ENCODE measurements at places on chromosomes 5 and 9.

DNA sequence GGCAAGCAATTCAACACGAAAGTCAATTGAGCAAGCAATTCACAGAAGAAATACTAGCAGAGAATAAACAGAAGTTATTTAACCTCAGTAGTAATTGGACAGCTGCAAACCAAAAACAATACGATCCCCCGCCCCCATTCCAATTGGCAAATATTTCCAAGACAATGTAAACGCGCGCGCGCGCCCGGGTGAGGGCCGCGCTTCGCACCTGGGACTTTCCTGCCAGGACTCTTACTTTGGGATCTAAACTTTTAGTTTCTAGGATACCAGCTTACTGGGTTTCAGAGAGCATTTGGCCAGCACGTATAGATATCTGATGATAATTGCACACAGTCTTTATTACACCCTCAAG is 8.6 kb downstream of the RUFY1 start:
- DNase-seq, result peak; percentile 51

DNA sequence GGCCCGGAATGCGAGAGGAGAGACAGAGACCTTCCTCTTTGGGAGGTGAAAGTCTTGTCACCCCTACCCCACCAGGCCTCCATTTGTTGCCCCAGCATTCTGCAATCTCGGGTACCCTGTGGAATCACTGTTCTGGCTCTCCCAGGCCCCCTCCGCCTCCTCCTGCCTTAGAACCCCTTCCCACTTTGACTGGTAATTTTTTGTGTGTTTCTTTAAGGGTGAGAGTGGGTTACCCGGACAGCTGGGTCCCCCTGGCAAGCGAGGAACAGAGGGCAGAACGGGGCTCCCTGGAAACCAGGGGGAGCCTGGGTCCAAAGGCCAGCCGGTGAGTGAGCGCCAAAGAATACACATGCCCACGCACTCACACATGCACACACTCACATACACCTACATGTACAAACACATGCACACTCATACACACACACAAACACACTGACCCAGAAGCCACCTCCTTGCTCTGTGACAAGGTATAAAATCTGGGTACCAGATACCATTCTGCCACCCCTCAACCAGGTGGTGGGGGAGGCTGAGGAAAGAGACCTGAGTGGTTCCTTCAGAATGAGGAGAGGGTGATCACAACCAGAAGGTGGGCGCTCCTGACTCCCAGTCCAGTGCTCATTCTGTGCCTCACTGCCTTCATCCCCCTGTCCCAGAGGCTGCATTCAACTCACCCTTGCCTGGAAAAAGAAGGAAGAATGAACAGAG is 30.9 kb upstream of the ORM1 start:
- DNase-seq, result no peak

- no peak for DNase-seq
Observed at GRCh38 chr5:180382926-180383325, 29.8 kb upstream of the GFPT2 start.

DNA sequence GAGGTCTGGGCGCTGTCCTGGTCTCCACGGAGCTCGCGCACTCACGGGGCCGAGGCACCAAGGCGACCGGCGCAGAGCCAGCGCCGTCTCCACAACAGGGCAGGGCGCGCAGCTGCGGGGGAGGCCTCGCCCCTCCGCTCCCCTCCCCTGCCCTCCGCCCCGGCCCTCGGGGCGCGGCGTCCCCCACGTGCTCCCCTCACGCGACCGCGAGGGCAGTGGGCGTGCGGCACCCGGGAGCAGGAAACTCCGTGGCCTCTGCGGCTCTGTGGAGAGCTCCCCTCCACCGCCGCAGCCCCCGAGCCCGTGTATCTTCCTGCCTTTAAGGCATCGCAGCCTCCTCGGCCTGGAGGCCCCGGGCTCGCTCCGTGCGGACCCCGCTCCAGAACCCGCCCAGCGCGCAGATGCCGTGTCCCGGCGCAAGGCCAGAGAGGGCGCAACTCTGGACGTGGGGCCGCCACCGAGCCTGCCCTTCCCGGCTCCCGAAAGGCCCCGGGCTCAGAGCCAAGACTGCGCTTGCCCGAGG is 708 bp upstream of the TUBB4B start:
- DNase-seq, result no peak

DNA sequence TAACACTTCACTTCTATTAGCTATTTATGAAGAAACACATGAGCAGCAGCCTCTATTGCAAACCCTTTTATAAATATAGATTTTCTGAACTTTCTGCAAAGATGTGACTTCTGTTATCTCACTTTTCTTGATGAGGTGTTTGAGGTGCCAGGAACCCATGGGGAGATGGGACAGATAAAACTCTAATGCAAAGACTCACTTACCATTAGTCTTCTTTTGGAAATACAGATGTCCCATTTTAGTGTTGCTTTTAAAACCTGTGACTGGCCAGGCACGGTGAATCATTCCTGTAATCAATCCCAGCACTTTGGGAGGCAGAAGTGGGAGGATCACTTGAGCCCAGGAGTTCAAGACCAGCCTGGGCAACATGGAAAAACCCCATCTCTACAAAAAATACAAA is 171.3 kb upstream of the GAS1 start:
- no peak for DNase-seq

DNA sequence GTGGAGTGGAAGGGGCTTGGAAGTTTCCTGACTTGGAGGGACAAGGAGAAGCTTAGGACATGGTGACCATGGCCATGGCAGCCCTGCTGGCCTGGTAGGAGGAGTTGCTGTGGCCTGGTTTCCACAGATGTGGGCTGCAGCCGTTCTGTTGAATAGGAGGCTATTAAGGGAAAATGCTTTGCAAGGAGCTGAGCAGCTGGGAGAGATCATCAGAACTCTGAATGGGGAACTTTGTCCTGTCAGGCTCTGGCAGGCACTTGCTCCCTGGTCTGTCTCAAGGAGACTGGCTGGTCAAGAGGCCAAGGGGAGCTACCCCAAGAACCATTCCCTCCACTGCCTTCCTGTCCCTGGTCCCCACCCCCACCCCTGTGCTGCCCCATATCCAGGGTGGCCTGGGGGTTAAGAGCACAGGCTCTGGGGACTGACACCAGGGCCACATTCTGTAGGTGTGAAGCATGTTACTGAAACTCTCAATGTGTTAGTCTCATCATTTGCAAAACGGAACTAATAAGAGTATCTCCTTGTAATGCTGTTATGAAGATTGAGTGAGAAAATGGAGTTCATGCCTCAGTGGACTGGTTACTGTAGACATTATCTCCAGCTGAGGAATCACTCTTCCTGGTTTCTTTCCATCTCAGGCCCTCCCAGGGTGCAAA is 84.0 kb upstream of the ARAP3 start:
- DNase-seq, result no peak

- DNase-seq, result no peak
Observed at GRCh38 chr9:2281031-2281802, 266.1 kb downstream of the SMARCA2 start.

- DNase-seq, result no peak
Observed at GRCh38 chr9:135288054-135288453, 191.5 kb upstream of the PPP1R26 start.

- no peak for DNase-seq
Observed at GRCh38 chr9:137138058-137138721, 764 bp upstream of the GRIN1 start.

GRCh38 chr9:137552022-137552768 is 516 bp downstream of the MRPL41 start:
- no peak for DNase-seq

GRCh38 chr9:119768266-119768665 is 399.0 kb upstream of the BRINP1 start:
- DNase-seq, result no peak

DNA sequence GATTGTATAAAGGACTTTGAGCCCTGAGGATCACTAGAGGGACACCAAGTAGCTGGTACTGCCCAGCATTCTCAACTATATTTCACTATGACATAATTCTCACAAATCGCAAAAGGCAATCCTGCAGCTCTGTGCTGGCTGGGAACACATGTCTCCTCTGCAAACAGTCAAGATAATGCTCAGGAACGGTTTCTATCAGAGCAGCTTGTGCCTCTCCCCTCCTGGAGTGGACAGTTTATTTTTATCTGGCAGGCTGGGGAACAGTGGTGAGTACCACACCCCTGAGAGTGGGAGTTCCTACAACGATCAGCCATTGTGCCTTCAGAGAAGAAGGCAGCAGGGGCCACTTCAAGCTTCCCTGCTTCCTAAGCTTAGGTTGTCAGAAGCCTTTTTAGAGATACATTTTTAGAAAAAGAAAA is 65.8 kb downstream of the ERAP1 start:
- DNase-seq, result no peak

GRCh38 chr5:132825033-132825833 is 5.2 kb downstream of the SHROOM1 start:
- DNase-seq, result peak; percentile 47

DNA sequence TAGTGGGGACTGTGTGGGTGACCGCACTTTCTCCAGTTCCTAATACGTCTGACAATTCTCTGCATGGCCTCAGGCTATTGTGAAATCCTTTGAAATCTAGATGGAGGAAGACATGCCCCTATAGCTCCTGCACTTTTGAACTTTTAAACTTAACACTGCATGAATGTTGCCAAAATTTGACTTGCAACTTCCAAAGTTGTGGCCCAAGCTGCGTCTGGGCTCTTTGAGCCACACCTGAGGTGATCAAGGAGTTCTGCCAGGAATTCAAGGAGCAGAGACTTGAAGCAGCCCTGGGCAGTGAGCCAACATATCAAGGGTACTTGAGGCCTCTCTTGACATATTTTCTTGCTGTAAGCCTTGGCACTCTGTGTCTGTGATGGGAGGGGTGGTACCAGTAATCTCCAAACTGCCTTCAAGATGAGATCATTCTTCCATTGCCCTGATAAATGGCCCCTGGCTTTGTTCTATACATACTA is 1336.1 kb upstream of the CDH9 start:
- DNase-seq, result no peak

DNA sequence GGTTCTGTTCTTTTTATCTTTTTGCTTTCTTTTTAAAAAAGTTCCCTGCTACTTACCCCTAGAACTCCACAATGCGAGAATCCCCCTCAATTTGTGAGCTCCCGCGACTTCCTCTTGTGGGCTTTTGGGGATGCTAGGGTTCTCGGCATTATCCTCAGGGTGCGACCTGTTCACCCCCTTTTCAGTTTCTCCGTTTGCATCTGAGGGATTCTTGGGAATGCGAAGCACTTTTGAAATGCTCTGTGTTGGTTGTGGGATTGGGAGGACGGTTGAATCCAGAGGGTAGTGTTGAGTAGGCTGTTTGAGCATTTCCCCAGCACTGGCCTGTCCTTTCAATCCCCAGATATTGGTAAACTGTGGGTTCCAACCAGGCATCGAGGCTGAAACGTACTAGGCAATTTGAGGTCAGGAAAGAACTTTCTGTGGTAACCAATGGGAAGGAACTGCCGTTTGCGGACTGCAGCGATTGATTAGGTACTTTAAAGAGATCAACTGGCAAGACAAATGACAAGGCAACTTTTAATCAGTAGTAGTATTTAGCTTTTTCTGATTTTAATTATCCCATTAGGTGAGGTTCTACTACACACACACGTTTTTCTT is 415 bp downstream of the XRCC4 start:
- no peak for DNase-seq

DNA sequence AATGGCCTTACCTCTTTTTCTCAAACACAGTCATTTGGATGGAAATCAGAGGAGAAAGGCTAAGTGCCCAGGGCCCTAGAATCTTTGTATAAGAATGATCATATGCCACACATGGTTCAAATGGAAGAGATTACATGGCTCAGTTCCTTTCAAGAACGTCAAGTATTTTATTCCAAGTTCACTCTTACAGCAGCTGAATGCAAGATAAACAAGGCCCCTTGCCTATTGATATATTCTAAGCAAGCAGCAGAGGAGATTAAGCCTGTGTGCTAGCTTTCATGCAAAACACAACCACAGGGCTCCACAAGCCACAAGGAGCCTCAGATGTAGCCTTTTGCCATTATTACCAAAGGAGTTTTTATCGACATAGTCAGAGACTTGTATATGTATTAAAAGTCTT is 55.3 kb upstream of the SLCO6A1 start:
- no peak for DNase-seq

- DNase-seq, result no peak
Observed at GRCh38 chr9:91900055-91900796, 49.8 kb downstream of the ROR2 start.

- DNase-seq, result no peak
Observed at GRCh38 chr5:178499352-178499751, 90.8 kb downstream of the COL23A1 start.

DNA sequence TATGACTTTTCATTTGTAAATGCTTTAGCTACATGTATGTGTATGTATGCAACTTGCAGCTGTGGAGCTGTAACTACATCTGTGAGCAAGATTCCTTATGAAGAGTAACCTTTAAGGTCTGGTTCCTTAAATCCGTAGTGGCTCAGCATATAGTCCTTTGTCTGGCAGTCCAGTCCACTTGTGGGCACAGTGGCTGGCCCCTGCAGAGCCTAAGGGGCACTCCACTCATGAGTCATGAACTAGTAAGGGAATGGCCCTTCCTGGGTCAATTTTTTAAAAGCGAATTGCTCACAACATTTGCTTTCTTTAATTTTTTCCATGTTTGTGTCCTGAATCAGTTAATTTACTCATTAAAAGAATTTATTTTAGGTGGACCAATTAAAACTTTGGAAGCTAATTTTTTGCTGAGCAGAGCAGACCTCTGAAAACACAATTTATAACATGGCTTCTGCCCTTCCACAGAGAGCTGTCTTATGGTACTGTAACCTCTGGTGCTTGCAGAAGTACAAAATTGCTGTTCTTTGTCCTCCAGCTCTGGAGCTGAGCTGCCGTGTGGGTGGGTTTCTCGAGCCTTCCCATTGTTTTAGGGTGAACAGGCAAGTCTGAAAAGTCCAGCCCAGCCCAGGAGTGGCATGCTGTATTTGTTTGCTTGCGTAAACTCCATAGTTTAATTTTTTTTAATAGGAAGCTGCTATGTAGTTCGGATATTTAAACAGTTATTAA is 110.1 kb downstream of the MVB12B start:
- no peak for DNase-seq

DNA sequence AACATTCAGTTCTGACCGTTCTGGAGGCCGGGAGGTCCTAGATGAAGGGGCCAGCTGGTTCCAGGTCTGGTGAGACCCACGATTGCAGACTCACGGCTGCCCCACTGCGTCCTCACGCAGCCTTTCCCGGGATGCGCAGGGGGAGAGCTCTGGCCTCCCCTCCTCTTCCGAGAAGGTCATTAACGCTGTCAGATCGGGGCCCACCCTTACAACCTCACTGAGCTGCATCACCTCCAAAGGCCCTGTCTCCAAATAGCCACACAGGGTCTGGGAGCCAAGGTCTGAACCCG is 66.6 kb upstream of the PPP1R26 start:
- DNase-seq, result no peak

DNA sequence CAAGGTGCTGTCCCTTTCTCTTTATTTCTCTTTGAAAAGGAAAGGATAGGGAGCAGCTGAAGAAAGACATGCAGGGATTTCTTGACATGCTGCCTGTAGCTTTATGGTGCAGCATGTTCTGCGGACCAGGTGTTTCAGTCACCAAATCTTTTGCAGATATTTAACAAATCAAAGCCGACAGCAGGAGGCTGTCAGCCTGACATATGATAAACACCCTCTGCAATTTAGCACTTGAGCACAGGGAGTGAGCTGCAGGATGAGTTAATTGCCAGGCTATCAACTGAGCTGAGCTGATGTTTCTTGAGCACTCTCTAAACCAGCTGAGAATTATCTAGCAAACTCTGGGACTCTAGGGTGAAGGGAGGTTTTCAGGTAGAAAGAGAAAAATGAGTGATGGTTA is 212.8 kb upstream of the ATP10B start:
- DNase-seq, result no peak

Data from GM06990 (cell line).